Cardiac septum (tissue), 1 donor: ENCODE measurements at places on chromosomes 1 and 21. TPM values are rescaled to one million over a fixed set of nuclear protein-coding genes. Genes with fewer than 3 reads are reported as not detected.
A peak's percentile ranks its signal among the peaks of the same experiment; 100 is the strongest.

DNA sequence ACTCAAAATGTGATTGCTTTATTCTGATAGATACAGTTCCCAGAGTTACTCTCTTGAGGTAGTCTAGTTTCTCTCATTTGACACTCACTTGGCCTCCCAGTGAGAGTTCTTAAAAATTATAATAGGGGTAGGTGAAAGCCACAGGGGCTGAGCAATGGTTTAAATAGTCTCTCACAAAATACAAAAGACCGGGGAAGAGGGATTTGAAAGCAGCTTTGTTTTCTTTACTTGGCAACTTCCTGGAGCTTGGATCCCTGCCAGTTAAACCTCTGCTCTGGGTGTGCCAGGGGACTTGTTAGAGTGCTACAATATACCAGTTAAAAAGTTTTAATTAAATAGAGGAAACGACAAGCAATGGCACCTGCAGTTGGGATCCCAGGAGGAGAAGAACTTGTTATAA, 31.7 kb downstream of the OR13G1 start:
- DNase-seq, result no peak

DNA sequence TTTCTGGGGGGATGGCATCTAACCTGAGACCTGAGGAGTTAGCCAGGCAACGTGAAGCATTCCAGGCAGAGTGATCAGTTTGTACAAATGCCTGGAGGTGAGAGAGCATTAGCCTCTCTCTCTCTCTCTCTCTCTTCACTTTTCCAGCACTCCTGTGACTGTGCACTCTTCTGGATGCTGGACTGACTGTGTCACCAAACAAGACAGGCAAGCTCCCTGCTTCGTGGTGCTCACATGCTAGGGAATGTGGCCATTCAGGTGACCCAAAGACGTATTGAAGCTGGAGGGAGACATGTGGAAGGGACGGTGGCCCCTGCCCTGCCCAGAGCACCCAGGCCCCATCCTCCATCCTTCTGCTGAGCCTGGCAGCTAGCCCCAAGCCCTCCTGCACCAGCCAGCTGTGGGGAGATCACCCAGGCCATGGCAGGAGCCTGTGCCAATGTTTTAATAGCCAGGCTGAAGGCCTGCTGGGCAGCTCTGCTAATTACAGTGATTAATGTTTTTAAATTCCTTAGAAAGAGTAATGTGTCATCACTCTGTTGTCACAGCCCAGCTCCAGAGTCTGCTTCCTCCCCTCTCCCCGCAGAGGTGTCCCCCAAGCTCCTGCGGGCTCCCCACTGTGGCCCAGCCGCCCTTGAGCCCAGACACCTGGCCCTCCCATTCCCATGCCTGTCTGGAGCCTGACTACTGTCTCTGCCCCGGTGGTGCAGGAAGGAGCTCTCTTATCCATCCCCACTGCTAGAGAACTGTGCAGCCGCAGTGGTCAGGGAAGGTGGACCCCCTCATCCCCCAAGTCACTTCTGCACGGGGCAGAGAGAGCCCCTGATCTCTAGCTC, 48.9 kb downstream of the UBIAD1 start:
- no peak for DNase-seq

GRCh38 chr1:227093309-227093708, 153.2 kb downstream of the COQ8A start:
- no peak for DNase-seq

- DNase-seq, result peak; percentile 26
These were observed 8.8 kb downstream of the PRXL2B start for GRCh38 chr1:2595261-2595811.

DNA sequence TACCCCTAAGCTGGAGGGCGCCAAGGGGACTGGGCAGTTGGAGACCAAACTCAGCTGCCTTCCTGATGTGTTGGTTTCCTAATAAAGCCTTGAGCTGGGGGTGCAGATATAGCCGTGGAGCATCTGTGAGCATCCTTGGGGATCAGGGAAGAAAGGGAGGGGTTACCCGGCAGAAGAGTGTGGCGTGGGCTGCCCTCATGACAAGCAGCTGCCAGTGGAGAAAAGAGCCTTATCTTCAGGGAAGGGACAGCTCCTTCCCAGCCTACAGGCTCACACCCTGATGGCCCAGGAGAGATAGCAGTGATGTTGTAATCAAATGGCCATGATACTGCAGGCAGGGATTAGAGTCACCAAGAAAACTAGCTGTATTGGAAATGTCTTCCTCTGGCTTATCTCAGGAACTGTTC, 10.8 kb upstream of the NFASC start:
- no peak for DNase-seq

DNA sequence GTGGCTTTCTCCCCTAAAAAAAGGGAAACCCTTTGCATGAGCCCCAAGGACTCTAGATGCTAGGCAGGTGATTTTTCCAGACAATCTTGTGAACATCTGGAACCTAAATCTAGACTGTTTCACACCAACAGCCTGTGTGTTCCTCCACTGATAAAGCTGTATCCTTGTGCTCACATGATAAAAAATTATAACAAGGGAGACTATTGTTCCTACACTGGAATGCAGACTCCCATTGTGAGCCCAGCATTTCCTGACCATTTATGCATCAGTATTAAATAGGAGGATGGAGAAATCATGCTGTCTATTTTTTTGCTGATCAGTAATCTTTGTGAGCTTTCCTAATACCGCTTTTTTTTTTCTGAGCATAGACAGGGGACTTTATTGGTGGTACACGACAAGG, 52.5 kb downstream of the ZNF697 start:
- no peak for DNase-seq

- DNase-seq, result no peak
These were observed 14.5 kb downstream of the IFNAR2 start for GRCh38 chr21:33244082-33244778.

DNA sequence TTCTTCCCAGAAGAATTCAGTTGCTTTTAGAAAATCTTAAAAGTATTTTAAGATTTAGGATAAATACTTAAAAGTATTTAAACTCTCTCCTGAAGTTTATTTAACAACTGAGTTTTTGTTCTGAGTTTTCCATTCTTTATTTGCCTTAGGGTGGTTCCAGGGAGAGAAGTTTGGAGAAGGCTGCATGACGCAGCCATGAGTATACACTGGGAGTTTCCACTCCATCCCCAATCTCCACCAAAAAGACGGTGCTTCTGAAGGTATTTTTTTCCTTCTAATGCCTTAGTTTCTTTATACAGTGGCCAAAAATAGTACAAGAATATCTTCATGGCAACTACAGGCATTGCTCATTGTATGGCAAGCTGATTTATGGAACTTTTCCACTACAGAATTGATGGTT, 122.7 kb downstream of the ST6GALNAC5 start:
- no peak for DNase-seq

GRCh38 chr1:24735156-24735508, 10.1 kb upstream of the CLIC4 start:
- no peak for DNase-seq

DNA sequence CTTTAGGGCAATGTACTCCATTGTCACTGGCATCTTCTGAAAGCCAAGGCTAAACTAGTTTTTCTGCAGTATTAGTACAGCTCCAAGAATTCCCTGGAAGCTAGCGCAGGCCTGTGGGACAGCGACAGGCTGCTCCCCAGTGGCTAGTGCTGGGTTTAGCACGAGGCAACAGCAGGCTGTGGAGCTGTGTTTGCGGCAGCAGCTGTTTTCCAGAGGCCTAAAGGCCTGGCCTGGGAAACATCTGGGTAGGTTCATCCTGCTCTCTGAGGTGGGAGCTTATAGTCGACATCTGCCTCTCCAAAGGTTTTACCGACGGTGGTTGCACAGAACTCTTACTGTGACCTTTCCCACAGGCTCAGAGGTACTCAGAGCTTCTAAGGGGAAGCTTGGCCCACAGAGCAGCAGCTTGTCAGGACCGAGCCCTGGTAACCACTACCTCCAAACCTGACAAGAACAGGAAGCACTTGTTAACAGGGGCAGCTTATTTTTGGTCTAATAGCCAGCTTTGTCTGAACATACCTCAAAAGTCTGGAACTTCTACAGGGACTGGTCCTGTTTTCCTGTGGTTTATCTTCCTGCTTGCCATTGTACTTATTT, 17.2 kb downstream of the CC2D1B start:
- no peak for DNase-seq

- DNase-seq, result peak; percentile 99
These were observed at the start of gene ENSA for GRCh38 chr1:150629115-150629928. Gene ENSA (minus strand): TSS chr1:150629612. CDS start chr1:150629470, 142 bp downstream.

GRCh38 chr1:157469752-157470675, 82.3 kb downstream of the FCRL5 start:
- DNase-seq, result no peak

GRCh38 chr21:36699546-36700294, 805 bp downstream of the SIM2 start:
- no peak for DNase-seq

- no peak for DNase-seq
These were observed 75.7 kb downstream of the AXDND1 start for GRCh38 chr1:179441501-179441900.

- peak; percentile 36 for DNase-seq
These were observed 22.5 kb upstream of the MORC3 start for GRCh38 chr21:36297406-36297937.

DNA sequence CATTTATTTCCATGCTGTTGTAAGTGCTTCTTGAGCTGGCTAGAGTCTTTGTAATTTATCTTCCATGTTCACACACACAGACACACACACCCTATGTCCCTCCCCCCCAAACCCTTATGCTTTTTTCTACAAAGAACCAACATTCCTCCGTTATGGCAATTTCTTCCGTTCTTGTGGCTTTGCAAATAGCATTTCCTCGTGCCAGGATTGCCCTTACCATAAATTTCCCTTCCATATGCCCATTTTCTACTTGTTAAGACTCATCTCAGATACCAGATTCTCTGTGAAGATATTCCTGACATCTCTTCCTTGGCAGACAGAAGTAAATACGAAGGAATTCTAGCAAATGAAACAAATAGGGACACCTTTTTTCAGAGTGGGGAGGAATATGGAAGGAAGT, 26.0 kb downstream of the RALGPS2 start:
- no peak for DNase-seq

GRCh38 chr1:228283043-228283371, 75.2 kb downstream of the OBSCN start:
- no peak for DNase-seq

- no peak for DNase-seq
These were observed 202.4 kb downstream of the DNAH14 start for GRCh38 chr1:225131869-225132268.

The SLC30A10 gene
- not detected for total RNA-seq

The KRTAP19-3 gene
- not detected for total RNA-seq

The MYCL gene
- 0.35 TPM for total RNA-seq

The CFAP107 gene
- total RNA-seq, result not detected

The LINGO4 gene
- 0.43 TPM for total RNA-seq

The USP24 gene
- 45.1 TPM for total RNA-seq

The GBP5 gene
- total RNA-seq, result 0.94 TPM

The BATF3 gene
- 1.9 TPM for total RNA-seq

The LAPTM5 gene
- 14.2 TPM for total RNA-seq

The DTL gene
- total RNA-seq, result 0.48 TPM

The CFHR2 gene
- not detected for total RNA-seq
